Suppressor macrophage treated with lipopolysaccharide for 1 hour (primary cell): ENCODE measurements at places on chromosomes 3 and 15.

- no peak for DNase-seq
These were observed 27.1 kb upstream of the SLC30A4 start for GRCh38 chr15:45549541-45550220.

DNA sequence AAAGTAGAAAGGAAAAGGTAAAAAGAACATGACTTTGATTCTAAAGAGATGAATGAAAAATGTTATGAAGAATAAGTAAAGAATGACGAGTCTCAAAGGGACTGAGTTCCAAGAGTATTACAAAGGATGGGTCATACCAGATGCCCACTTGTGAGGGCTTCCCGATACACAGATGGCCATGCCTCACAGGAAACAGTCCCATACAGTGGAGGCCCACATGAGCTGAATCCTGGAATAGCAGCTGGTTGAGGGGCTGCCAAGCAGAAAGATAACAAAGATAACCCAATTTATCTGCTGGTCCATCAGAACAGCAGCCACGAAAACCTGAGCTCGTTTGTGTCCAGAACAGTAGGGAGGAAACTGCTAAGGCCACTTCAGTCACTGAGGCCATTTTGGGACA lies 3.7 kb downstream of the SSR3 start:
- no peak for DNase-seq

- no peak for DNase-seq
These were observed 1396.5 kb downstream of the OTOL1 start for GRCh38 chr3:162892921-162893793.

DNA sequence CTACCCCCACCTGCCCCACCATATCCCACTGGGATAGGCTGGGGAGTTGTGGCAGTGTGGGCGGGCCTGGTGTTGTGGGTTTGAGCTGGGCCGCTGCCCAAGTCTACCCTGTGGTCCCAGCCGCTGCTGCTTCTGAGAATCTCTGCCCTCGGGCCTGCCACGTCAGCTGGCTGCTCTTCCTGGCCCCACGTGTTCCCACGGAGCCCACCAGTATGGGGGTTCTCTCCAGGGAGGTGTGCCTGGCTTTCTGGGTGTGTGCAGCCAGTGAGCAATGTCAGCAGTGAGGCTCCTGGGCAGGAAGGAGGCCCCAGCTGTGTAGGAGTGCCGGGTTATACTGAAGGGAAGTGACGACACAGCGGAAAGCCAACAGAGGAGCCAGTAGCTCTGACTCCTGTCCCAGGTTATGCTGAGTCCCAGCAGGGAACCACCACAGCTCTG lies 10.5 kb downstream of the GNAI2 start:
- peak; percentile 91 for DNase-seq

- DNase-seq: peak; percentile 87
These were observed at the start of gene FES for GRCh38 chr15:90883976-90884718. FES (plus strand) TSS chr15:90884504; CDS start chr15:90885046, 542 bp downstream.

- DNase-seq: no peak
These were observed 3.5 kb downstream of the BCL2A1 start for GRCh38 chr15:79967298-79968182.

DNA sequence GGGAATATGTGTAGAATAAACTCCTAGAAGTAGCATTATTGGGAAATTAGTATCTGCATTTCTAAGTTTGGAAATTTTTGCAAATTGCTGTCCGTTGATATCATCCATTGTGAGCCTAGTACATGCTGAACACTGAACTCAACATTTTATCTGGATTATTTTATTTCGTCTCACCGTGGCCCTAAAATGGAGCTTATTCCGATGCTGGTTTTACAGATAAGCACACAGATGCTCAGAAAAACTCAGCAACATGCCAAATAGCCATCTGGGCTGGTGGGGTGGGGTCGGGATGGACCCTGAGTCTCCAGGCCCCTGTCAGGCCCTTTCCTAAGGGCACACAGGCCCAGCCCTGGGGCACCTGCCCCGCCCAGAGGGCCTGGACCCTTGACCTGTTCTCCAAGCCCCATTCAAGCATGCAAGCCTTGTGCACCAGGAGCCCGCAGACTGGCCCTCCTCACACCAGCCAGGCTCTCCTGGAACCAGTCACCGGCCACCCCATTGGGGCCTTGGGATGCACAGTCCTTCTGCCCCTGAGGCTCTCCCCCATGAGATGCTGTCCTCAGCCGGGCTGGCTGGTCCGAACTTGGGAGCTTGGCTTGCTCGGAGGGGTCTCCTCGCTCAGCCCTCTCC lies 20.7 kb upstream of the KLF13 start:
- DNase-seq: no peak

GRCh38 chr3:78822726-78823125 lies 945.1 kb downstream of the ROBO1 start:
- DNase-seq: no peak

DNA sequence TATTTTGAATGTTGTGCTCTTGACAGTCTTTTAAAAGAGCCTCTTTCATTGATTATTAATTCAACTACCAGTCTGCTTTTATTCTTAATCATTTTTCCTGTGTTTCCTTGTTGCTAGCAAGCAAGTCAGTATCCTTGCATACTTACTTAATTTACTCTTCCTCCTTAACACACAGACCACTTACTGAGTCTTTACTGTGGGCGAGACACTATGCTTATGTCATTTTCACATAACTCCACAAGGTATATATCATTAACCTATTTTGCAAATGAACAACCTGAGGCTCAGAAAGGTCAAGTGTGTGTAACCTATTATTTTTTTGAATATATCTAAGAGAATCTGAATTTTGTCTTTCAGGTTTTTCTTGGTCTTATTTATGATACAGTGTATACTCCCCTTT lies 130.9 kb downstream of the WDR76 start:
- DNase-seq: no peak

DNA sequence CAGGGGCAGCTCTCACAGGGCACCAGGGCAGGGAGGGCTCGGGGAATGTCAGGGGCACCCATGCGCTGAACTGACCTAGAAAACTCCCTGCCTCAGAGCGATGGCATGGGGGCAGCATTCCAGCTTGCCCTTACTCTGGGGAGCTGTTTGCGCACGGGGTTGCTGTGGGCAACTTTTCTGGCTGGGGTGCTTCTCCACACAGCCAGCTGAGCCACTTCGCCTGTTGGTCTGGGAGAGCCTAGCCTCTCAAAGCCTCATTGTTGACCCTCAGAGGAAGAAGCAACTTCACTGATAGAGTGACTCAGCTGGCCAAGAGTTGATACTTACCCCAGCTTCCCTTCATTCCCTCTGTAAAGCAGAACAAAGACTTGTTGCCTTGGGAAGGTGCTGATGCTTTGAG lies 42.6 kb upstream of the MRPS22 start:
- DNase-seq: no peak

- peak; percentile 62 for DNase-seq
These were observed 3.3 kb upstream of the DCP1A start for GRCh38 chr3:53350652-53351051.

DNA sequence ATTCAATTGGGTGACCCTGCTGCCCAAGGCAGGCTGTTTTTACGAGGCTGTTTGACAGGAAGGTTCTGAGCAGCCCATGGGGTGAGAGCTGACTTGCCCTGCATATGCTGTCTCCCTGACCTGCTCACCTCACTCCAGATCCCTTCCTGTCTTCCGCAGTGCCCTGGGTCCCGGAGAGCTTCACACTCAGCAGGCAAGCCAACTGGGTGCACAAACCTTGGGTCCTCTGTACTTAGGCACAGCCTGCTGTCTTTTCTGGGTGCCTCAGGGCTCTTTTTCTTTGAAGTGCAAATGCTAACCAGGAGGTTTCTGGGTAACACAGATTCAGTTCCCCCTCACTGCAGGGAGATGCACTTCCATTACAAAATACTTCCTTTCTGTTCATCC lies 32.8 kb downstream of the ZXDC start:
- no peak for DNase-seq

DNA sequence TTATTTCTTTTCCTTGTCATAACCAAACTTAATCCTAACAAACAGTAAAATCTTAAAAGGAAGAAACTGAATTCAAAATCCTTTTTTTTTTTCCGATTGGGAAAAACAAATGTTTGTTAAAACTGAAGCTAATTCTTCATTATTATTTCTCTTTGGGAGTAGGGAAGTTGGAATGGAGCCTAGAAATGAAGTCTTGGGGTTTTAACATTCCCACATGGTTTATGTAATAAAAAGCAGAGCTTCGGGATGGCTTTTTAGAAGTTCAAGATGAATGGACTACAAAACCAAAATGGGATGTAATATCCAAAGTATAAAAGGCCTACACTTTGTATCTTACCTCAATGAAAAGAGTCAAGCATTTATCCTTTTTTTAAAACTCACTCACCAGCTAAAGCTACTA lies 189.0 kb upstream of the TMC3 start:
- DNase-seq: no peak

DNA sequence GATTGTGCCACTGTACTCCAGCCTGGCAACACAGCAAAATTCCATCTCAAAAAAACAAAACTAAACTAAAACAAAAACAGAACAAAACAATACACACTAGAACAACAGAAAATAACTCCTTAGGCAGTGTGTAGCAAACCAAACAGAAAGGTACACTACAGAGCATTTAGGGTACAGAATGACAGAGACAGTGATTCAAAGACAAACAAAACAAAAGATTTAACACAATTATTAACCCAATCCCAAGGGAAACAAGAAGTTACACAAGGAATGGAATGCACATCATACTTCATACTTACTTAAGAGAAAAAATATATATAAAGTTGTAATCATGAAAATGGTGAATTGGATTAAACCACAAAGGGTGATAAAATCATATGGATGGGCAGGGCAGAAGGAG lies 12.9 kb downstream of the SLC25A20 start:
- no peak for DNase-seq

DNA sequence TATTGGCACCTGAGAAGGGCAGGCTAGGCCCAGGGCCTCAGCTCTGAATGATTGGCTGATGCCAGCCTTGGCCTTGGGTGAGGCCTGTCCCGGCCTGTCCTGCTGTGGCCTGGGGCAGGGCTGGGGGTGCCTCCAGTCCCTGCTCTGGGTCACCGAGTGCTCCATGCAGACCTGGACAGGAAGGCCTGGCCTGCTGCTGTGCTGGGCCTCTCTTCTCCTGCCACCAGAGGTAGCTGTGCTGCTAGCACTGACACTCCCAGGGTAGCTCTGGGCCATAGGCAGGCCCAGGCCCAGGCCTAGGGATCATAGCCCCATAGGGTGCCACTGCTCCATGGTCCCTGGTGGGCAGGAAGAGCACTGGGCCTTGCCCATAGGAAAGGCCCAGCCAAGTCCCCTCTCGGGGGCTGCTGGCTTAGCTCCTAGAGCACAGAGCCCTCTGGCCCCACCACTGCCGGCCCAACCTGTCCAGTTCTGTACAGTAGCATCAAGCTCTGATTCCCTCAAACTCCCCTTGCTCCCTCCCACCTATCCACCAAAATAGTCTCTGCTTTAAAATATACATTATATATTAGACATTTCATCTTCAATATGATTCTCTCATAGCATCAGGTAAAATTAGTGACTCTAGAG lies 18.2 kb downstream of the ABTB1 start:
- DNase-seq: no peak

DNA sequence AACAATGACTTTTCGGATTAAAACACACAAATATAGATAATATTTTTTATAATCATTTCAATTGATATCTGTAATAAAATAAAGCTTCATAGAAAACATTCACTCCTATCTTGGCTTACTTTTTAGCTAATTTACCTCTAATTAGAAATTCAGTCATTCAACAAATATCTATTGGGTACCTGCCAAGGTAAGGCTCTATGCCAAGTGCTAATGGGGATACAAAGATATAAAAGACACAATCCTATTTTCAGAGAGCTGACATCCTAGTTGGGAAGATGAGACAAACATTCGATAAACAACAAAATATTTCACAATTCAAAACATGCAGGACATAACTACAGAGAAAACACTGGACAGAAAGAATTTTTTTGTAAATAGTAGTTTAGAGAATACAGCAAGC lies 63.3 kb downstream of the ULK4 start:
- no peak for DNase-seq

DNA sequence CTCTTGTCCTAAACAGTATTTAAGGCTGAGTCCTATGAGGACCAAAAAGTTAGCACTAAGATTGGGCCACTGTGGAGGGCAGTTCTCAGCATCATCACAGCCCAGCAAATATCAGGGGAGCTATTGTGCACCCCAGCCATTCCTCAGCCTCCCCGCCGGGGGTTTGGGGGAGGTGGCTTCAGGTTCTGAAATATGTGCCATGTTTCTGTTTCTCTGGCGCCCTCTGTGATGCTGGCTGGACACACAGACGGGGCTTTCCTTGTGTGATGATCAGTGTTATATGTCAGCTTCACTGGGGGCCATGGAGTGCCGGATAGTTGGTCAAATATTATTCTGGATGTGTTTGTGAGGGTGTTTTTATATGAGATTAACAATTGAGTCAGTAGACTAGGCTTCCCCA lies 106.8 kb downstream of the GABRG3 start:
- DNase-seq: no peak

DNA sequence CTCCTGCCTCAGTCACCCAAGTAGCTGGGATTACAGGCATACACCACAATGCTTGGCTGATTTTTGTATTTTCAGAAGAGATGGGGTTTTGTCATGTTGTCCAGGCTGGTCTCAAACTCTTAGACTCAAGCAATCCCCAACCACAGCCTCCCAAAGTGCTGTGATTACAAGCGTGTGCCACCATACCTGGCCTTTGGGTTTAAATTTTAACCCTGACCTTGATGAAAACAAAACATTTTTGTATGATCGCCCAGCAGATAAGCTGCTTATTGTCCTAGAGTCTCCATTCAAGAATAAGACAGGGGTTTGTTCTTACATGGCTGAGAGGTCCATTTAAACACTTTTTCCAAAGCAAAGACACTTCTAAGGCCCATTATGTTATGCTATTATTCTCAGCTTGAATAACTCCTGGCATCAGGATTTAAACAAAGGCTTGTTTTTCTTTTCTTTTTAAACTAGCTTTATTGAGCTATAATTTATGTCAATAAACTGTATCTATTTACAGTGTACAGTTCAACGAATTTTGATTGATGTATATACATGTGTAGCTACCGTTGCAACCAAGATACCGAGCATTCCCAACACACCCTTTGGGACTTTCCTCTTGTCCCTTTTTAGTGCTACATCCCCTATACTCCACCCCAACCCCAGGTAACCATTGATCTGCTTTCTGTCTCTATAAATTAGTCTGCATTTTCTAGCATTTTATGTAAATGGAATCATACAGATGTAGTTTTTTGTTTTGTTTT lies 1.4 kb upstream of the MUC13 start:
- DNase-seq: no peak

DNA sequence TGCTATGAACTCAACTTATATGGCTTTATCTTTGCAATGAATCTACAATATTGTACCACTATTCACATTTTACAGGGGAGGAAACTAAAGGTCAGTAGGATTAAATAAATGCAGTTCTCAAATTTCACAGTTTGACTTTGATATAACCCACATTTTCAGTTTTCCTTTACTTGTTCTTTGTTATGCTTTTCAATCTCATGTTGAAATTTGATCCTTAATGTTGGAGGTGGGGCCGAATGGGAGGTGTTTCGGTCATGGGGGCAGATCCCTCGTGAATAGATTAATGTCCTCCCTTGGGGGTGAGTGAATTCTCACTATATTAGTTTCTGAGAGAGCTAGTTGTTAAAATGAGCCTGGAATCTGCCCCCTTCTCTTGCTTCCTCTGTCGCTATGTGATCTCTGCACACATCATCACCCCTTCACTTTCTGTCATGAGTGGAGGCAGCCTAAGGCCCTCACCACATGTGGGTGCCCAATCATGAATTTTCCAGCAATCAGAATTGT lies 44.7 kb downstream of the CD200 start:
- no peak for DNase-seq

GRCh38 chr3:4493941-4494894 lies 1.1 kb downstream of the ITPR1 start:
- no peak for DNase-seq
